ENCODE measurements at places on chromosomes 1 and 21. TPM values are rescaled to one million over a fixed set of nuclear protein-coding genes. Genes with fewer than 3 reads are reported as not detected.
A peak's percentile ranks its signal among the peaks of the same experiment; 100 is the strongest.

ROR1 gene
- total RNA-seq: 4.1 TPM

GRCh38 chr1:56387071-56387740 lies 192.2 kb downstream of the PLPP3 start:
- DNase-seq: peak; percentile 66

DNA sequence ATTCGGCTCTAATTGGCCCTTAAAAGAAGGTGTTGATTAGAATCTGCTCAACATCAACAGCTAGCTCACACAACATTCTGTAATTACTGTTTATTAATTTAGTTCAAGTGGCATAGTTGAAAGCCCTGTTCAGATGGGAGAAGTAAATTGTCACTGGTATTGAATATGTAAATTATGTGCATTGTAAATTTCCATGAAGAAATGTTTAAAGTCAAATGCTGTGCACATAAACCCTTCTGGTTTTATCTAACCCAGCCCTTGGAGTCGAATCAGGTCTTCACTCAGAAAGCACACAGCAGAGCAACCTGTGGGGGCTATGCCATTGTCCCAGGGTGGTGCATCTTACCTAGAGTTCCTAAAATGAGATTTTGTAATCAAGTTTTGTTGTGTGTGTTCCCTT lies 65.4 kb upstream of the LMO4 start:
- no peak for DNase-seq

DNA sequence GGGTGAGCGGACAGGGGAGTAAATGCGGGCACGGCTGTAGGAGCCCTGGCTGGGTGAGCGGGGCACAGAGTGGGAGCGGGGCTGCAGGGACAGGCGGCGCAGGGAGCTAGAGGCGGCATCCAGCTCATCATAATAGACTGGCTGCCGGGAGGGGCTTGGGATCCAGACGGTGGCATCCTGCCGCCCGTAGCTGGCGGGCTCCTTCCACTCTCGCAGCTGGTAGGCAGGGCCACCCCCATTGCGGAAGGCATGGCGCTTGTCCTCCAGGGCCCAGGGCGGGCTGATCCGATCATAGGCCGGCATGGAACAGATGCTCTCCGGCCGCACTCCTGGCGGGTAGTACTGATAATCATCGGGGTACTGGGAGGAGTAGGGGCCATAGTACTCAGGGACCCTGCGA lies 43.7 kb upstream of the GOLT1A start:
- DNase-seq: no peak

GRCh38 chr1:158180741-158181576 lies at the start of gene CD1D:
Gene CD1D, plus strand, starts transcription at chr1:158180895. Its CDS starts 207 bp downstream, at chr1:158181102.
- DNase-seq: no peak

- DNase-seq: no peak
Measured at GRCh38 chr1:176462674-176463378, at the start of gene PAPPA2. Gene PAPPA2, plus strand, starts transcription at chr1:176463175. Its CDS starts 93,148 bp downstream, at chr1:176556323.

CELA3B gene
- total RNA-seq: not detected

DNA sequence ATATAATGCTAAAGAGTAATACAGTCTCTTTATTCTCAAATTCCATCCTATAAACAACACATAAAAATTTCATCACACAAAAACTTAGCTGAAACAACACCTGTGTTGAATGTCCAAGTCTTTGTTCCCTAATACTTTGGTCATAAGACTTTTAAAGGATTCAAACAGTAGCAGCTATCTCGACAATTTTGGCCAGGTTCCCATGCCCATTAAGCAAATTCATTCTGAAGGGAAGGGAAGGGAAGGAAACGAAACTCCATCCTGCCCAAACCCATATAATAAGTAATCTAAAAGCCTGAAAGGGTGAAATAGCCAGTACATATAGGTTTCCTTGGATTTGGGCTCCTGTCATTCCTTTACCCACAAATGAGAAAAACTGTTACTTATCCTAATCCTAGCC lies 7.5 kb downstream of the IVNS1ABP start:
- no peak for DNase-seq

DNA sequence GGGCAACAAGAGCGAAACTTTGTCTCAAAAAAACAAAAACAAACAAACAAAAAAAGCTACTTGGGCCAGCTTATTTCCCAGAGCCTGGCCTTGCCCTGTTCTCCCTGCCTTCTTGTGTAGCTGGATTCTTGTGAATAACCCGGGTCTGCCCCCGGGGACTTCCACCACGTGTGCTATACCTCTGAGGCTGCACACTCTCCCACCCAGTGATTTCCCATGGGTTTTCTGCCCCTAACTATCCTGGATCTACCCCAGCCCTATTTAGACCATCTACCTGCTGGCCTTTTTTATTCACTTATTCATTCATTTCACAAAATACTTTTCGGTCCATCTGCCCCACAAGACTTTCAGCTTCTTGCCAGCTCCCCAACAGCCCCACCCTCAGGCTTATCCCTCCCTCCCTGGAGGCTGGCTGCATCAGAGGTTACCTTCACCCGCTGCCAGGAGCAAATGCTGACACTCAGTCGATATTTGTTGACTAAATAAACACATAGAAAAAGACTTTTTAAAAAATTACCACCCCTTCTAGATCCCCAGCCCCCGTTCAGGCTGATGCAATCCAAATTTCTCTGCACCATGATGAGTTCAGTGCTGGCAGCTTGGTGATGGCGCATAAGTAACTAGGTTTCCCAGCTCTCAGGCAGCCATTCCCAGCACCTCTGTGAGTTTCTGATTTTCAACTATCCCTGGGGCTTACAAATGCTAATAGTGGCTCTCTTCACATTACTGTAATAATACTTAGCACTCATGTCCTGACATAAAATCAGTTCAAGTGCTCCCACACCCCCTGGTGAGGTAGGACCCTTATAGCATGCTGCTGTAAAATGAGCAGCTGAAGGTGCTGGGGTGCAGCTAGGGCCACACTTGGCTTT lies 30.7 kb upstream of the TARBP1 start:
- peak; percentile 29 for DNase-seq

GJA9 gene
- not detected for total RNA-seq

GRCh38 chr1:202237052-202237451 lies 43.5 kb downstream of the LGR6 start:
- peak; percentile 64 for DNase-seq

APCS gene
- not detected for total RNA-seq

PTPRC gene
- total RNA-seq: 0.14 TPM

HAO2 gene
- total RNA-seq: not detected
